ENCODE measurements at places on chromosomes 12 and 14. TPM values are rescaled to one million over a fixed set of nuclear protein-coding genes. Genes with fewer than 3 reads are reported as not detected.

GRCh38 chr12:89059056-89059455 lies 293.2 kb downstream of the DUSP6 start:
- no peak for DNase-seq

GRCh38 chr14:77225892-77226557 lies 44.4 kb downstream of the TMEM63C start:
- DNase-seq, result no peak

DNA sequence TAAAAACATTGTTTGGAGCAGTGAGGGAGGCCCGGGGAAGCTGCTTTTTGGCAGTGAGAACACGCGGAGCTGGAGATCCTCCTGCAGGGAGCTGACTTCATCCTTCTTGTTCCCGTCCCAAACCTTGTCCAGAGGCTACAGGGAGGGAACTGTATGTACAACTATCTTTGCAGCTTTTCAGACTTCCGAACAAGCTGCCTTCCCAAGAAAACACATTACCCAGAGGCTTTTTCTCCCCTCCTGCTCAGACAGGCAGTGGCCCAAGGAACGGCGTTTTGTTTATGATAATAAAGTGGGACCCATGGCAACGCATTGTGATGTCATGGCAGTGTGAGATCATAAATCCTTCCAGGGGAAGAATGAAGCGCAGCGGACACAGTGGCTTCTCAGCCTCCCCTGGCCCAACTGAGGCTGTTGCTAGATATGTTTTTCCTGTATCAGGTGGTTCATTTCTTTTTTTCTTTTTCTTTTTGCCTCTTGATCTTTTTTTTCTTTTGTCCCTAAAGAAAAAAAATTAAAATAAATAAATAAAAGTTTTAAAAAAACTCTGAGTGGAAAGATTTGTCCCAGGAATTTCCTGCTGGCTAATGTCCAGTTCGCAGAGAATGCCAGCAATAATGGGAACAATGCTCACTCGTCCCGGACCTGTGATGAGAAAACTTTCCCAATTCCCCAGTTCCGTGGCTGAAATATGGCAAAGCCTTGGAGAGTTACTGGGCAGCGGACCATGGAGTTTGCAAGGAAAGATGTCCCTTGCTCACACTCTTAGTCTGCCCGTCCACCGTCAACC lies 103.4 kb upstream of the MAP1LC3B2 start:
- peak; percentile 83 for DNase-seq

DNA sequence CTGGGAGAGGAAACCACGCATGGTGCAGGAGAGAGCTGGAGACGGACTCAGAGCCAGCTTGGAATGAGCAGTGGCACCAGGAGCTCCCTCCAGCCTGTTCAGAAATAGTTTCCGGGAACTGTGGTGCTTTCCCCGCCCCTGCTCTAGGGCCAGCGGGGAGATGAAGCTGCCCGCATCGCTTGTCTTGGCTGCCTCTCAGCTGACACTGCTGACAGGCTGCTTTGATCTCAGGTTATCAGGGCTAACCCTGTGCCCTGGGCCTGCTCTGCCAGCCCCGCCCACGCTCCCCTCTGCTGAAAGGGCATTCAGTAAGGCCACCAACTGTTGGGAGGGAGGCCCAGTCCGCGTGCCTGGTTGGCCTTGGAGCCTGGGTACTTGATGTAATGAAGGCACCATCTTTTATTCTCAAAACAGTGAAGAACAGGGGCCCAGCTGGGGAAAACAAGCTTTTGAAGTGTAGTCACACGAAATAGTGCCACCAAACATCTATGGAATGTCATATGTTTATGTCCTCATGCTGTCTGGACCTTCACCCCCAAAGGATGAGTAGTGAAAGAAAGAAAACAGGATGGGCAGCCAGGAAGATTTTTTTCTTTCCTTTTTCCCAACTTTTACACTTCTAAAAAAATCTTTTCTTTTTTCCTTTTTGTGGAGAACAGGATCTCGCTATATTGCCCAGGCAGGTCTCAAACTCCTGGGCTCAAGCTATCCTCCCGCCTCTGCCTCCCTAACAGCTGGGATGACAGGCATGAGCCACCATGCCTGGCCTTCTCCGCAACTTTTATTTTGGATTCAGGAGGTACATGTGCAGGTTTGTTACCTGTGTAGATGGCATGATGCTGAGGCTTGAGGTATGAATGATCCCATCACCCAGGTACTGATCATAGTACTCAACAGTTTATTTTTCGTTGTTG lies 115.9 kb upstream of the TBX3 start:
- DNase-seq, result no peak

- peak; percentile 93 for DNase-seq
These were observed 11.2 kb downstream of the MAP4K5 start for GRCh38 chr14:50520947-50521815.

IGFBP6 gene
- 299 TPM for total RNA-seq

CMKLR1 gene
- not detected for total RNA-seq

HOXC9 gene
- 1.5 TPM for total RNA-seq

ADAM20 gene
- 0.17 TPM for total RNA-seq

Data from PC-3 (cell line).